Mesothelial cell of epicardium (in vitro differentiated cells): ENCODE measurements at places on chromosomes 5 and 9.

DNA sequence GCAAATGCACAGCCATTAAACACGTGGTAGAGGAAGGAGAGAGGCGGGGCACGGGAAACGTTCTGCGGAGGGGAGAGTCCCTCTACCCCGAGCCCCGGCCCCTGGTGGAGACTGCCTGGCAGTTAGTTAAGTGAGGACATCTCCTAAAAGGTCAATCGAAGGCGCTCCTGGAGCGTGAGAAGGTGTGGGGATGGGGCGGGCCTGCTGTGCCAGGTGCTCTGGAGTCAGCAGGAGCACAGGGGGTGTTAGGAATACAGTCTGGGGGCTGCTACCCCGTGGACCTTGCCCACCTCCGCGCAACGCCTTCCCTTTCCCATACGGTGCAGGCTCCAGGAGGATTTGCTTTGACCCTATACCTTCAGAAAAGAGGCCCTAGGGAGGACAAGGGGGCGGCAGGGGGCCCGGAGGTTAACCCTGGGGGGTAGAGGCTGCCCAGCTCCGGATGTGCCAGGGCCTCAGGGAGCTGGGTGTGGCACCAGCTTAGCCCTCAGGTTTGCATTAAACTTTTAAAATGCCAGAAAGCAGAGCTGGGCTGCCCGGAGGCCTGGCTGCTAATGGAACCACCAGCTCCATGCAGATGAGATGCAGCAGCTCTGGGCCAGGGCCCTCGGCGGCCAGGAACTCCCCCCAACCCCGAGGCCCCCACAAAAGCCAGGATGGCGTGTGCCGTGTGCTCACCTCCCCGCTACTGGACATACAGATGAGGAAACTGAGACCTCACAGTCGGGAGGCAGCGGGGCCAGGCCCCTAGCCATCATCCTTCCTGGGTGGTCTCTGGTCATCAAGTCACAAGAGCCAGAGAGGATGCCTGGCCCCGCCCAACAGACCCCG, 39.2 kb downstream of the NACC2 start:
- H3K4me3 ChIP-seq: no peak overlapping the region
- H3K4me1 ChIP-seq: peaks cover 40% of the 10 kb centered on the region
- peak overlapping the region; percentile 21 for H3K27ac ChIP-seq
- DNase-seq: peak; percentile 34
- H3K27me3 ChIP-seq: no peaks in the 10 kb centered on the region

GRCh38 chr5:158848634-158849033, 251.1 kb downstream of the EBF1 start:
- H3K27me3 ChIP-seq: peaks cover 57% of the 10 kb centered on the region
- DNase-seq: no peak
- no peaks in the 10 kb centered on the region for H3K4me1 ChIP-seq

DNA sequence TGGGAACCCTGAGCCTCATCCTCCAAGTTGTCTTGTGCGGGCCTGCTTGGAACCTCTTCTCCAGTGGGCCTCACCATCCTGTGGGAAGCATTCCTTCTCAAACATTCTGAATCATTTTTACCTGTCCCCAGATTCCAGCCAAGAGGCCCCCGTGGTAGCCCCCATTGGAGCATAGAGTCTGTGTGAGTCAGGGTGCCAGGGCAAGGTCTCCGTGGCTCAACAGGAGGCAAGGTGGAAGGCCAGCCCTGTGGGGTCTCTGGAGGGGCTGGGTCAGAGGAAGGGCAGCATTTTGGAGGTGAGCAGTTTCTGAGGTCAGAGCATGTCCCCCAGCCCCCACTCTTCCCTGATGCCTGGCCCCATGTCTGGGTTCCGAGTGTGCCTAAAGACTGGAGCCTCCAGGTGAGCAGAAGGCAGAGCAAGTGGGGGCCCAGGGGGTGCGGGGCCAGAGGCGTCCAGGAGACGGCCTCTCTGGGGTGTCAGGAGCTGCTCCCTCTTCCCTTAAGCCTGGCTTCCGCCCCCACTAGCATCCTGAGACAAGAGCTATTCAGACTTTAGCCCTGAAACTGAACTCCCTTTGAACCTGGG, 2.1 kb downstream of the CACNA1B start:
- H3K4me3 ChIP-seq: peak overlapping the region; percentile 15
- no peak overlapping the region for H3K27ac ChIP-seq
- peaks cover 2% of the 10 kb centered on the region for H3K4me1 ChIP-seq

DNA sequence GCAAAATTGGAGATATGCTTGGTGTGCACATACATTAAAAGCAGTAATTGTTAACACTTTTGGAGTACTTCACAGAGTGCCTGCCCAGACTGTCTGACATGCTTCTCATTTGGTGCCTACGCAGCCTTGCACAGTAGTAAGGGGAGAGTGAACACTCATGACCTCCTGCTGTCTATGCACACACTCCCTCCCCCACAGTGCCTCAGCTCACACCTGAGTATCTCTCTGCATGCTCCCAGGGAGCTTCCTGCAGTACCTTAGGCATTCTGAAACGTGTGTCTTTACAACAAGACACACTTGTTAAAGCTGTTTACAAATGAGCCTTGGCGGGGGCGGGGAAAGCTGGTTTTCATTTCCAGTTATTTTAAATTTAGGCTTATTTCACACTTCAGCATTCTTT, 18.0 kb downstream of the MAP3K1 start:
- no peaks in the 10 kb centered on the region for H3K36me3 ChIP-seq
- H3K27me3 ChIP-seq: no peaks in the 10 kb centered on the region
- peaks cover 83% of the 10 kb centered on the region for H3K4me1 ChIP-seq
- DNase-seq: no peak

DNA sequence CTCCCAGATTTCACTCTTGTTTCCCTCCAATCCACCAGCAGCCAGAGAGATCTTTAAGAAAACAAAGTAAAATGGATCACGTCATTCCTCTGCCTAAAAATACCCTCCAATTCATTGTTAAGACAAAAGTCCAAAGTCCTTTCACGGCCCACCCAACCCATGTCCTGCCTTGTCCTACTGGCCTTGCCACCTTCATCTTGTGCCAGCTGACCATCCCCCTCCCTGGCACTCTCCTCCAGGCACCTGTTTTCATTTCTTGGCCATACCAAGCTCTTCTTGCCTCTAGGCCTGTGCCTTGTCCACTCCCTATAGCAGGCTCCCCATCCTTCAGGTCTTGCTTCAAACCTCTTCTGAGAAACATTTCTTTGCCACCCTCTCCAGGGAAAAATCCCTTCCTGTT, 307.6 kb downstream of the MSX2 start:
- H3K27ac ChIP-seq: no peak overlapping the region
- H3K4me1 ChIP-seq: no peaks in the 10 kb centered on the region
- H3K27me3 ChIP-seq: peaks cover 24% of the 10 kb centered on the region
- no peaks in the 10 kb centered on the region for H3K36me3 ChIP-seq
- DNase-seq: no peak

DNA sequence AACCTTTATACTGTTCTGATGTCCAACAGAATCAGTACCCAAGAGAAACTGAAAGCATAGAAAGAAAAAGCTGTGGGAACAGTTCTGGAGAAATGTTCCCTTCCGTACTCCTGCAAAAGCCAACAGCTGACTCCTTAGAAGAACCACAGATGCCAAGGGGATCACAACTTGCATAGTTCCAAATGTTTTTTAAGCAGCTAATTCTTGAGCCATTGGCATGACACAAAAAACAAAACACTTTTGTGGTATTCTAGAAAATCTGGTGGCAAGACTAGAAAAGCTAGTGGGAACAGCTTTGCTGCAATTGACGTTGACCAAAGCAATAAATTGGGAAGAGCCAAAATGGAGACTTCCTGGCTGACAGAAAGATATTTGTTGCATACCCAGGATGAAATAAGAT, 189.9 kb downstream of the ARL15 start:
- H3K4me3 ChIP-seq: no peak overlapping the region
- no peak overlapping the region for H3K27ac ChIP-seq
- peaks cover 11% of the 10 kb centered on the region for H3K4me1 ChIP-seq
